ENCODE measurements at places on chromosomes 5 and 9. TPM values are rescaled to one million over a fixed set of nuclear protein-coding genes. Genes with fewer than 3 reads are reported as not detected.

GRCh38 chr5:96863949-96864584 is 12.2 kb upstream of the ERAP2 start:
- no peak overlapping the region for H3K4me3 ChIP-seq
- DNase-seq = no peak
- no peaks in the 10 kb centered on the region for H3K27me3 ChIP-seq
- H3K36me3 ChIP-seq = no peaks in the 10 kb centered on the region
- no peak overlapping the region for H3K27ac ChIP-seq

The FGF18 gene
- total RNA-seq = 4.6 TPM

The MLANA gene
- not detected for total RNA-seq

- no peaks in the 10 kb centered on the region for H3K36me3 ChIP-seq
- H3K27me3 ChIP-seq = no peaks in the 10 kb centered on the region
- no peak for DNase-seq
- H3K4me3 ChIP-seq = no peak overlapping the region
- H3K4me1 ChIP-seq = no peaks in the 10 kb centered on the region
Observed at GRCh38 chr5:13640270-13640669, 304.2 kb downstream of the DNAH5 start.

The ADRB2 gene
- total RNA-seq = 53.9 TPM

The PCDHB12 gene
- total RNA-seq = 0.39 TPM

DNA sequence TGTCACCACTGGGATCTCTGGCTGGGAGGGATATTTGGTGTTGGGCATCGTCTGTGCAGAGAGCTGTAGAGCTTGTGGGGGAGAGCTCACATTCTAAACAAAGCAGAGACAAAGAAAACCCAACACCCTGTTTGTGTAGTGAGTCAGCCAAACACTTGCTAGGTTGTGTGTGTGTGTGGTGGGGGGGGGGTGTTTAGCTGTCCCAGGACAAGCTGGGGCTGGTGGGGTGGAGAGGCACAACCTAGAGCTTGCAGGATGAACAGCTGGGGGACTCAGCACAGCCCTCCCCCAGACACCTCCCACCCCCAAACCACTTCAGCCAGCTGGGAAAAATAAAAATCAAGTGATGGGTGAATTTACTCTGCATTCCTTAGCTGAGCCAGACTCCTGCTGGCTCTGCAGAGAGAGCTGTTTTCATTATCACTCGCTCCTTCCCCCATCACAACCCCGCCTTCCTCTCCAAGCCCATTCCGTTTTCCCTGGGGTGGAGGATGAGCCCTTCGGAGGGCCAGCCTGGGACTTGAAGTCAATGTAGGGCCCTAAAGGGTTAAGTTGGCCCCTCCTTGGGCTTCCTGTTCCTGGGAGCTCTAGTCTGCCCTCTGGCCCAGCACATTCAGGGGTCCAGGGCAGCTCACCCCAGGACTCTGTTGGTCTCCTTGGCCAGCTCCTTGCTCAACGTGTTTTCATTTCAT is 2.6 kb downstream of the OLFML2A start:
- H3K36me3 ChIP-seq = no peaks in the 10 kb centered on the region
- no peak overlapping the region for H3K4me3 ChIP-seq
- H3K27me3 ChIP-seq = no peaks in the 10 kb centered on the region
- DNase-seq = no peak

The MIER3 gene
- total RNA-seq = 12.3 TPM
